ENCODE measurements at places on chromosomes 4 and X. TPM values are rescaled to one million over a fixed set of nuclear protein-coding genes. Genes with fewer than 3 reads are reported as not detected.
A peak's percentile ranks its signal among the peaks of the same experiment; 100 is the strongest.

- DNase-seq, result peak; percentile 8
Observed at GRCh38 chr4:130648570-130648969, 1552.6 kb downstream of the C4orf33 start.

The SCRG1 gene
- 3.5 TPM for total RNA-seq

DNA sequence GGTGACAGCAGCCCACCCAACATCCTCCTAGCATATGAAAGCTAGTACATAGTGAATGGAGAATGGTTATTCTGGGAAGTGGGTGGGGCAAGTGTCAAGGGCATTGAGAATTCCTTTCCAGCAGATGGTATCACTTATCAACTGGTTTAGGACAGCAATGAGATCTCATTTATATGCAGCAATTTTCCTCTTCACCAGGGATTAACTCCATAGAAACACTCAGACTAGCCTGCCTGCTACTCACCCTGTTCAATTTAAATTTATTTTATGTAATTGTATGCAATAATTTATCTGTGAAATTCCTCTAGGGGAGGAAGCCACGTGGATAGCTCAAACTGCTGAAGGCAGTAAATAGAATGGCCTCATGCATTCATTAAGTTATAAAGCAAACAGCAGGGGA is 101.6 kb upstream of the MID1IP1 start:
- DNase-seq, result no peak

The CCDC110 gene
- 3.0 TPM for total RNA-seq

DNA sequence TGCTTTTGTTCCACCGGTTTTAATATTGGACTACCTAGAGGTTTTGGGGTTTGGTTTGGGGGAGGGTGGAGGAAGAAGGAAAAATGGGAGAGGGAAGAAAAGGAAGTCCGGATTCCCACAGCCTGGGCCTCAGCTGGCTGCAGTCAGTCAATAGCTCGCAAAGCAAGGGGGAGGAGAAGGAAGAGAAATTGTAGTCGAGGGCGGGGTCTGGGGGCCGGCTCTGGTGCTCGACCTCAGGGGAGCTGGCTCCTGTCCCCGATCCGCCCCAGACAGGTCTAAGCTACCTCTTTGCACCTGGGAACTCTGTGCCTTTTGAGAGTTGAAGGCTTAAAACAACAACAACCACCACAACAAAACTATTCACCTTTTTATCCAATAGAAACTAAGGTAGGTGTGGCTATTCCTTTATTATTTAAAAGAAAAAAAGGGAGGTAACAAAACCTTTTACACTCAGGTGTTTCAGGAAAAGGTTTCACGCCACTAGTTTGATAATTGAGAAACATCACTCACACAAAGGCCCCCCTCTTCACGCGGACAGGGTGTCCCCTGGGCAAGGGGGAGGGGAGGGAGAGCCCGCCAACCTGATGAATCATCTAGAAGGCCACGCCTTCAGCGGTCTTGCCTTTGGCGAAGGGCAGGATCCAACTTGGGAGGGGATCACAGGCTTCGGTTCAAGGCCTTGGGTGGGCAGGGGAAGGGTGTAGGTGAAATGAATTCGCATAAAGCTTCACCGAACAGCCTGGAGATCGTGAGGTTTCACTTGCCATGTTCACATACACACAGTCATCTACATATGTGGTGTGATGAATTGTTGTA is 1.6 kb upstream of the LNX1 start:
- peak; percentile 87 for DNase-seq

- DNase-seq, result no peak
Observed at GRCh38 chrX:110941906-110942305, 146.3 kb upstream of the CHRDL1 start.
